Activated T-helper 1 cell treated with anti-CD3 and anti-CD28 coated beads, Interleukin-2, amount 50 U/mL, for 16 hours (primary cell): ENCODE measurements at places on chromosomes 11 and 22.

DNA sequence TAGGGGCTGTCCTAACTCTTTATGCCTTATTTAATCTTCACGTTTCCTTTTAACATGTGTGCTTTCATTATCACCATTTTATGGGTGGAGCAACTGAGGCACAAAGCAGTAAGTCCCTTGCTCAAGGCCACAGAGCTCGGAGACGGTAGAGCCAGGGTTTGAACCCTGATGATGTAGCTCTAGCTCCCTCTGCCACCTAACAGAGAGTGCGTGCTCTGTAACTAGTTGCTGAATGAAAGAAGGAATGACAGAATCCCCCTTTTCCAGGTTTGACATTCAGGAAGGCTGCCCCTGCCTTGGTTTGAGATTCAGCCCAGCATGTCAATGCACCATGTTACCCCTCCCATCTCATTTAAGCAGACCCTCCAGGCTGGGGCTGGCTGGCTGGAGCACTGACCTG lies 193.3 kb upstream of the NAV2 start:
- no peak for DNase-seq

DNA sequence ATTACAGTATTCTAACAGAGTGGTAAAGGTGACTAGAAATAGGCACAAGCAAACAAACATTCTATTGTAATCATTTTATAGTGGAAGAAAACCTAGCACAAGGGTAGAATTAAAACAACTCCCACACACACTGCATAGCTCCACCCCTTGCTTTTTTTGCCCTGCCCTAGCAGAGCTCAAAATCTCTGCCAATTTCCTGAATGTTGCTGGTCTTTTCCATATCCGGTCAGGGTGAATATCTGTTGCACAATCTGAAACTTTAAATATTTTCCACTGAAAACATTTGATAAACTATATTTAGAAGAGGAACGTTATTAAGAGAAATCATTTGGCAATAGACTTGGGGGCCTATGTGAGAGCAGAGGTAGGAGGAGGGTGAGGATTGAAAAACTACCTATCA lies 2.7 kb downstream of the SPA17 start:
- no peak for DNase-seq

- no peak for DNase-seq
Observed at GRCh38 chr11:90700789-90701439, 478.1 kb upstream of the CHORDC1 start.

GRCh38 chr11:35852056-35852455 lies 91.8 kb upstream of the LDLRAD3 start:
- no peak for DNase-seq

DNA sequence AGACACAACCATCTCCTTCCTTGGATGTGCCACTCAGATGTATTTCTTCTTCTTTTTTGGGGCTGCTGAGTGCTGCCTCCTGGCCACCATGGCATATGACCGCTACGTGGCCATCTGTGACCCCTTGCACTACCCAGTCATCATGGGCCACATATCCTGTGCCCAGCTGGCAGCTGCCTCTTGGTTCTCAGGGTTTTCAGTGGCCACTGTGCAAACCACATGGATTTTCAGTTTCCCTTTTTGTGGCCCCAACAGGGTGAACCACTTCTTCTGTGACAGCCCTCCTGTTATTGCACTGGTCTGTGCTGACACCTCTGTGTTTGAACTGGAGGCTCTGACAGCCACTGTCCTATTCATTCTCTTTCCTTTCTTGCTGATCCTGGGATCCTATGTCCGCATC lies 489 bp downstream of the OR10A4 start:
- no peak for DNase-seq

GRCh38 chr11:32508780-32509179 lies 73.4 kb upstream of the WT1 start:
- DNase-seq, result no peak

DNA sequence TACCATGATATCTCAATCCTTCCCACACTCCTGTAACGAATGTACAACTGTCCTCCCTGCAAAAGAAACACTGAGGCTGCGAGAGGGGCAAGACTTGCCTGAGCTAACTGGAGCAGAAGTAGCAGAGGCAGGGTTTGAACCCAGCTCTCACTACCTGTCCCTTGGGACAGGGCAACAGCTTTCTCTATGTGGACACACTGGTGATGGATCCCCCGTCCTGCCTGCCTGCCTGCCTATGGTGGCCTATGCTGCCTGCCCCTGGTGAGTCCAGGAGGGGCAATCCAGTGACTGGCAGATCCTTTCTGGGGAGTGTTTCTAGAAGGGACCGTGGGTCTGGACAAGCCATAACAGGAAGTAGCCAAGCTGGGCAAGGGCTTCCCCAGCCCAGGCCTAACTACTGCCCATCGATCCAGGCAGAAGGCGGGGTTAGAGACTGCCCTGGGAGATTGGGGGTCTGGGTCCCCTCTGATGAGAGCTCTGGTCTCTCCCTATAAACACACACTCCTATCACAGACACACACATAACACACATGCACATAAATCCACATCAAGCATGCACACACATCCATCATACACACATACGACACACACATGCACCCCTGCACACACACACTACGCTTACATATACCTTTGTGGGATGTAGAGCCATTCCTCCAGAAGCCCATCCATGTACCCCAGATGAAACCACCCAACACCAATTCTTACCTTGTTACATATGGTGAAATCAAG lies 1.1 kb upstream of the EMID1 start:
- no peak for DNase-seq

GRCh38 chr11:62508336-62509058 lies 38.1 kb downstream of the AHNAK start:
- DNase-seq, result no peak

DNA sequence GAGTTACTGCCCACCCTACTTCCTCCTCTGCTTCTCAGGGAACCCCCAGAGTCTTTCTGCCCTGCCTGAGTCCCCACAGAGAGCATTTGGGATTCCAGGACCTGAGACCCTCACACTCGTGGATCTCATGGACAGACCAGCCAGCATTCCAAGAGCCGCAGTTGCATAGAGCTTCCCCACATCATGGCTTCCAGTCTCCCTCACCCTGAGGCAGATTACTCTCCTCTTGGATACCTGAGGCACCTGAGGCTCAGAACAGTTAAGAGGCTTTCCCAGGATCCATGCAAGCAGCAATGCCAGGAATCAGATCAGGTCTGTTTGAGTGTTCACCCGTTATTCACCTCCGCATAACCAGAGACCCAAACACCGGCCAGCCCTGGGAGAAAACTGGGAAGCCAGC lies 102.2 kb downstream of the TRIM29 start:
- DNase-seq, result no peak

DNA sequence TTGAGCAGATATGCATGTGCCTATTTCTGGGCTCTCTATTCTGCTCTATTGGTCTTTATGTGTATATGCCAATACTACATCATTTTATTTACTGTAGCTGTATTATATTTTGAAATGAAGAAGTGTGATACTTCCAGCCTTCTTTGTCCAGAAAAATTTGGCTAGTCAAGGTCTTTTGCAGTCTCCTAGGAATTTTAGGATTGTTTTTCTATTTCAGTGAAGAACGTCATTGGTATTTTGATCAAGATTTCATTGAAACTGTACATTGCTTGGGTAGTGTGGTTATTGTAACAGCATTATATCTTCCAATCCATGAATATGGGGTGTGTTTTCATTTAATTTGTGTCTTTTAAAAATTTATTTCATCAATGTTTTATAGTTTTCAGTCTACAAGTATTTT lies 400.3 kb downstream of the AASDHPPT start:
- no peak for DNase-seq

GRCh38 chr11:71551711-71552110 lies 3.5 kb downstream of the KRTAP5-9 start:
- DNase-seq, result no peak
